ENCODE measurements at places on chromosomes 2 and 18.

DNA sequence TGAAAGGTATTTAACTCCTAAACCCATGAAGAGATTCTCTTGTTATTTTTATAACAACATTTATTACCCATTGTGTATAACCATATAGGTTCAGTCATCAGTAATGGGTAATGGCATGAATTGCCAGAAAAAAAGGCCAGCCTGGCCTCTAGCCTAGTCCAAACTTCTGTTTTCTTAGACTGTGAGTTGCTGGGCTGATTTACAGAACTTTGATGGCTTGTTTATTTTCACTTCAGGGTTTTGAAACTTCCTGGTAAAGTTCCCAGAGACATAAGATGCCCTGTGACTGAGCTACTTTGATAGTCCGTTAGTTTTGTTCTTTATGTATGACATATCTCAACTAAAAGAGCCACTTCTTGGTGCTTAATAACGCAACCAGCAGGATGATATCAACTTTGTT lies 164.8 kb downstream of the METTL4 start:
- DNase-seq, result no peak

DNA sequence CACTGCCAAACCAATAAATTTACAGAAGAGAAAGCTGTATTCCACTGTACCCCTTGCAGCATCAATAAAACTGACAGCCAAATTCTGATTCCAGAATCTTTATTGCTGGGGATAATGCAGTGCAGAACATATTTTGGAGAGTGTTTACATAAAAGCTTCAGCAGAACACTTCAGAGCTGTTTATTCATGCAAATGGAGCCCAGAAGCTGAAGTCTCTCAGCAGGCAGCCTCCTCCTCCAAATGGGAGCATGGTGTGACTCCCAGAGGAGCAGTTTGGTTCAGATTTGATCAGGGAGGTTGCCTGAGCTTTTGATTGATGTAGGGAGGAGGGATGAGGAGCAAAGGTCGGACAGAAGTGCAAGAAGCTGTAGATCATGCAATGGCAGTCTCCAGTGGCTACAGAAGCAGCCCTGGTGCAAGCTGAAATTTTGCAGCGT lies 22.4 kb downstream of the LHCGR start:
- no peak for DNase-seq

DNA sequence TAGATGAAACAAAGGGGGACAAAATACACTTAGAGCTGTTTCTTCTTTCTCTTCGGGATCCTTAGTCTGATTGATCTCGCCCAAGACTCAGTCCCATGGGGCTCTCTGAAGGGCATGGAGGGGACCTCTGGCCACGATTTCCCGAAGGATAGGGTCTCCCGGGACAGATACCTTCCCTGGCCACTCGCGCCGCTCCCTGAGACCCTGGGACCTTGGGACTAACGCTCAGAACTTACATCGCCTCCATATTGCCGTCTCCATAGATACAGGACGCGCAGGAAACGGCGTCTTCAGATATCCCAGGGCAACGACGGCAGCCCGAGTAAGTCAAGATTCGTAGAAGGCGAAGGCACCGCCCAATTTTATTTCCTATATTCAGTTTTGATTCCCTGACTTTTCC lies at the start of gene CFAP65:
TSS of gene CFAP65 (minus strand) at position 265 of the 400 bp plus-strand sequence. CDS start 2,468 bp downstream, outside the sequence.
- no peak for DNase-seq

DNA sequence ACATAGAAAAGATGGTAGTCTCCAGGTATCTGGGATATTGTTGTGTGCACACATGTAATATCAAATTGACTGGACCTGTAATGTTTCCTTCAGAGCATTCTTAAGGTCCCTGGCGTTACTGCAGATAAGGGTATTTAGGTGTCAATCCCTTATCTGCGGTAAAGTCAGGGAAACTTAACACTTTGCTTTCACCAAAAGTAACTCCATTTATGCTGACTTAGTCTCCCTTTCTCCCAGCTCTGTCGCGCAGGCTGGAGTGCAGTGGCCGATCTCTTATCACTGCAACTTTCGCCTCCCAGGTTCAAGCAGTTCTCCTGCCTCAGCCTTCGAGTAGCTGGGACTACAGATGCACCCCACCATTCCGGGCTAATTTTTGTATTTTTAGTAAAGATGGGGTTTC lies 1.8 kb downstream of the CNNM3 start:
- DNase-seq, result no peak

DNA sequence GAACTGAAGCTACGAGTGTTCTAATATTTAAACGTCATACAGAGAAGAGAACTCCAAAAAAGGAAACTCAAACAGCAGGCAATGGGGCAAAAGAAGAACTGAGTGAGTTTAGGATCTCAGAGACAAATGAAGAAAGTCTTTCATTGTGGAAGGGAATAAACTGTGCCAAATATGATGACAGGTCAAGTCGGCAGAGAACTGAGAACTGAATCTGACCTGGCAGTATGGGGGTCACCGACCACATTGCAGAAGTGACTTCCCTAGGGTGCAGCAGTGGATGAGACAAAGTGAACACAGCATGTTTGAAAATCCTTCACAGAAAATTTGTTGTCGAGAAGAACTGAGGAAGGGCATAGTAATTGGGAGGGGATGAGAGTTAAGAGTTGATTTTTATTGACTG lies 55.9 kb downstream of the TTC21B start:
- no peak for DNase-seq

GRCh38 chr2:176652300-176653182 lies 383.3 kb downstream of the MTX2 start:
- DNase-seq, result no peak

DNA sequence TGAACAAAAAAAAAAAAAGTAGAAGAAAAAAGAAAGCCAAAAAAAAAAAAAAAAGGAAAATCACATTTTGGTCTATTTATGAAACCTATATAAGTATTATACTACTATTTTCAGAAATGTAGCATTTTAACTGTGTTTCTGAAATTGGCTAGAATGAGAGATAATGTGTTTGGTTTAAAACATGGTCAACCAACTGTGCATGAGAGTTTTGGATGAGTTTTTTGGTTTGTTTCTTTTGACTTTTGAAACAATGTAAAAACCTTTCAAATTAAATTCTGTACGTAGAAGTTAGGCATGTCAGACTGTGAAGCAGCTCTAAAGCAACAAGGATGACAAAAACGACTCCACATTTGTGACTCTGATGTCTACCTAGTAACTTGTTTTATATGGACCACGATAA lies 34.6 kb downstream of the SPC25 start:
- no peak for DNase-seq

DNA sequence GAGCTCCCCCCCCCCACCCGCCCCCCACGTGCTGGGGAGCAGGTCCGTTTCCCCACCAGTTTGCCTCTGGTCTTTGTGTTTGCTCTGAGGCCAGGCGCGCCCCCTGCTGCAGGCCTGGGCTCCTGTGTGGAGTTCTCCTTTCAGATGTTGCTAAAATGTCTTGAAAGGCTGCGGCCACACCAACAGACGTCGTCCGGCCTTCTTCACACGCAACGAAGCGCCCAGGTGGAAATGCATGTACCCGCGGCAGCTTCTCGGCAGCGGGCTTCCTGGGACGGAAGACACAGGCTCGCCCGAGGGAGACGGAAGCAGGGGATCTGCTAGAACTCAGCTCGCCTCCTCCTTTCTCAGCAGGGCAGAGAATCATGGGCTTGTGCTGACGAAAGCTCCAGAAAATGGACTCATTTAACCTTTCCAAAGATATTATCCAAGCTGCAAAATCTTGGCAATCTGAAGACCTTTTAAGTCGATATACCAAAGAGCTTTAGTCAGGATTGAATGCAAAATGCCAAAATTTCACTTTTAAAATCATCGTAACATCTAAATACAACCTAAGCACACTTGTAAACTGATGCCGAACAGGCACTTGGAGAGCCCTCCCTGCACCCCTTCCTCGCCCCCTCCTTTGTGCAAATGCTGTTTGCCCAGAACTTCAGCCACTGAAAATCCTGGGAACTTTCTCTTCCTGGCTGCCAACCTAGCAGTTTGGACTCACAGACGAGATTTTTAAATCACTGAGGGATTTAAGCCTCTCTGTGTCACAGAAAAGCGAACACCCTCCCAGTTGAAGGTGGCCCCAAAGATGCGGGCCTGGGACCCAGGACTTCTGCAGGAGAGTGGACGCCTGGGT lies 125.5 kb upstream of the ZNF516 start:
- no peak for DNase-seq

DNA sequence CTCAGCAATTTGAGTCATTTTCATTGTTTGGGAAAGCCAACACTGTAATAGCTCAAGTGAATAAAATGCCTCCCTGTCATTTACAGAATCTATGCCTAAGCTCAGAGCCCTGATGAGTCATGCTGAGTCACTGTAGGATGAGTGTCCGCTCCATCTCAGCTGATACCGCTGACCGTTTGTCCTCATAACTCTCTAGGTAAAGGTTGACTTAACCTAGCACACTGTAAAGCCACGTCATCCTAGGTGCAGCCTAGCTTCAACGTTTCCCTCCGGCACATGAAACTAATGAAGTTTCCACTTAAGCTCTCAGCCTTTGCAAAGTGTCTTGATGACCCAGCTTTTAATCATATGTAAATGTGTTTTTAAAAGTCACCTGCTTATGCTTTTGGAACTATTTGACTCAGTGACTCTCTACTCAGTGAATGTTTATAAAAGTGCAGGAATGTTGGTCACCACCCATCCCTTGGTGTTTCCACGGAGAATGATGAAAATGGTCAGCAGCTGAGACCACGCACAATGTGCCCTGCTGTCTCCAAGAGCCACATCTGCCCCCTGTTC lies 154.0 kb downstream of the PMAIP1 start:
- no peak for DNase-seq

DNA sequence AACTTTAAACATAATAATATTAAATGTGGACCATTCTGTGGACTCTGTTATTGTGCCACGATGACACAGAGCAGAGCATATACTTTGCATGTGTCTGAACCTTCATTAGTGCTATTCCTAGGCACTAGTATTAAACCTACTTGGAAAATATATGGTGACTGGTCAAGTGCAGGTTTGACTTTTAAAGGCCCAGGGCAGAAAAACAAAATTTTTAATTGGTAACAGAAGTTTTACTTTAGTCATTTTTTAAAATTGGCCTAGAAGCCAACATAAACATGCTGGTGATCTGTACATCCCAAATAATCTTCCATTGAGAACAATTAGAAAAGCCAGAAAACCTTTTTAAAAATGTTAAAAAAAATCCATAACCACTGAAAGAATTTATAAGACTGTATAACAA lies 16.6 kb downstream of the LDAH start:
- no peak for DNase-seq

DNA sequence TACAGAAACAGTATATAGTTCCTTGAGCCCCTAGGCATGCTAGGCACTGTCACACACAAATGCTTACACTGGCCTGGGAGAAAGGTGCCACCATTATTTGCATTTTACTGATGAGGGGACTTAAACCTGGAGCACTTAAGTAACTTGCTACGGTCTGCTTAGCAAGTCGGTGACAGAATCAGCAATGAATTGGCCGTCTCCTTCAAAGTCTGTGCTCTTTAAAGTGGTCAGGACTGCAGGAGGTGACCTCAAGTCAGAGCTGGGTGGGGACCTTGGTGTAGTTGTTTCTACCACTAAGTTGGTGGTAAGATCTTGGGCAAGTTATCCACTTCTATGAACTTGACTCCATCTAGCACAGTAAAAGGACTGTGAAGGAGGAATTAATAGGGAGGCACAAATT lies 34.8 kb downstream of the PTPRM start:
- DNase-seq, result no peak

GRCh38 chr2:71498261-71498701 lies 44.9 kb downstream of the DYSF start:
- no peak for DNase-seq

DNA sequence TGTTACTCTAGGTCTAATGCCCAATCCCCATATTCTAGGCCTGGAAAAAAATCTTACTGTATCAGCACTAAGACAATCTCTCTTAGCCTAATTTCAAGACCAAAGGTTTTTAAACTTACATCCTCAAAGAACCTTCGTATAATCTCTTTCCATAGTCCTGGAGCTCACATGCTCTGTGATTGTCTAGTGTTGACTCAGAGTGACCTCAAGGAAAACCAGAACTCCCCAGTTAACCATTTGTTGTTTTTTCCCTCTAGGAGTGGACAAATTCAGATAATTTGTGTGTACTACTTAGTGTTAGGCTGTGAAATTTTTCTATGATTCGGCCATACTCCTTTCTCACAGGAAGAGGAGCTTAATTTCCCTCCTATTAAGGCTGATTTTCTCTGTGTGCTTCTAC lies 536.1 kb downstream of the SLC4A3 start:
- DNase-seq, result no peak

GRCh38 chr2:162297925-162298552 lies 20.4 kb downstream of the IFIH1 start:
- DNase-seq, result peak; percentile 18

- no peak for DNase-seq
These were observed 17.7 kb downstream of the ADD2 start for GRCh38 chr2:70750320-70750719.

- DNase-seq, result no peak
These were observed 767 bp downstream of the TPRKB start for GRCh38 chr2:73736378-73736777.

- DNase-seq, result no peak
These were observed 124.8 kb downstream of the DTNA start for GRCh38 chr18:34834897-34835296.

- DNase-seq, result no peak
These were observed 45.7 kb upstream of the ACAA2 start for GRCh38 chr18:49859021-49859359.

GRCh38 chr2:229715895-229716507 lies 1.6 kb upstream of the DNER start:
- DNase-seq, result peak; percentile 10

DNA sequence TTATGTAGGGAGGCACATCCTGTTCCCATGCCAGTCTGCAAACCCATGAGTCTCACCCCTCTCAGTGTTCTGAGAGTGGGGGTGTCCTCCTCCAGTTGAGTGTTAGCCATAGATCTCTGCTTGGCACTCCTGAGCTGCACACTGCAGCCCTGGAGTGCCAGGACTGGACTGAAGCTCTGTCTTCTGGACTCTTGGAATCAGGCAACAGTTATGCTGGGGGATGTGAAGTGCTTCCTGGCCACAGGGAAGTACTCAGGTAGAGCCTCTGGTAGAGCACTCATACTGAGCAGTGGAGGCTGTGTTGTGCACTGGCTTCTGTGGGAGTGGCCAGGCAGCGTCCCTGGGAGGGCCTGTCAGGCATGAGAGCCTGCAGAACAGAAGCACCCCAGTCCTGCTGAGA lies 43.0 kb downstream of the SERPINB7 start:
- no peak for DNase-seq

- DNase-seq, result no peak
These were observed 8.1 kb downstream of the MBP start for GRCh38 chr18:77124452-77124922.

DNA sequence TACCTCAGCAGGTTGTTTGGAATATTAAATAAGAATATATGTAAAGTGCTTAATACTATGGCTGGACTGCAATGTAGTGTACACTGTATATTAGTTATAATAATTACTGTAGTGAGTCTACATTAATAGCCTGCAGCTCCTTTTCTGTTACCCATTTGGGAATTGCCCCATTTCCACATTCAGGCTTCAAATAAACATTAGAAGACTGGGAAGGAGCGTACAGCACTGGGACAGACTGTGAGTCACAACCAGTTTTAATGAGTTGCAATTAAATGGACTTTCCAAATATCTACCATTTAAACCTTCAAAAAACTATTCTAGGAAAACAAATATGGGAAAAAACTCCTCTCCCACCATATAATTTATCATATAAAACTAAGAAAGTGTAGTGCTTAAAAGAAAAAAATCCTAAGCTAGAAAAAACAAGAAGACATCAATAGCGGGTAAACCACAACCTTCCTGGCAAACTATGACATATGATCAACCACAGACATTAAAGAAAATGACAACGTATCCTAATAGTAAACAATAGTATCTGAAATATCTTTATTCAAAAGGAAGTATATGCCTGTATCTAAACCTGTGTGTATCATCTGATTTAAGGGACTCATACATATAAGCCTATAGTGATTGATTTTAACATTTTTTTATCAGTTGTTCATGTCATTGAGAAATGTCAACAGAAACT lies 86.1 kb downstream of the TRIP12 start:
- DNase-seq, result no peak

GRCh38 chr2:38163006-38163405 lies 87.1 kb upstream of the CYP1B1 start:
- DNase-seq, result no peak
